Gastroesophageal sphincter (tissue), 4 donors: ENCODE measurements at places on chromosomes 6 and 20.

DNA sequence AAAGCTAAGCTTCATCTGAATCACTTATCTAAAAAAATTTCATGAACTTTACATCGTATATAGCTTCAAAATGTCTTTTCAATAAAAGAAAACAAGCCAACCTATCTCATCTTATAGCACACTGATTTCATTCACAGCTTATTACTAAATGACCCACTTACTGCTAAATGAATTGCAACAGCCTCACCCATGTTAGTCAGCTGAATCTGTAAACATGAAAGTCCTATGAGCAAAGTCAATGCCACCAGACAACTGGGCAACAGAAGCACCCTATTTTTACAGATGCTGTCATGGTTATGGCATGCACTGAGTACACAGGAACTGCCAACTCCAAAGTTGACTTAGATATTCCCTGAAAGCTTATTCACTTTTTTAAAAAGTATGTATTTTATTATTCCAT, 41.2 kb upstream of the DST start:
- peak; percentile 86 for ATAC-seq

DNA sequence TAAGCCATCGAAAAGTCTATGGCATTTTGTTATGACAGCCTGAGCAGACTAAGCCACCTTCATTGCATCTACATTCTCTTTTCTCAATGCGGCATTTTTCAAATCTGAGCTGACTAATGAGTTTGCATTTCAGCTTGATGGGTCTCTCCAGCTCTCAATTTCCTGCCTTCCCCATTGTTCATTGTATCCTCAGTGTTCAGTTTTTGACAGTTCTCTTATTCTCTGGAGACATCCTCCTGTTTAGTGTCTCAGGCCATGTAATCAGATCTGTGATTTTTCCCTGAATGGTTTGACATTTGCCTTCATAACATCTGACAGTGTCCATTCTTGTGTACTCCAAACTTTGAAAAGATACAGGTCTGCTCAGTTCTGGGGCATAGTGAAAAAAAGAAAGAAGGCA, 27.9 kb upstream of the MCM3 start:
- no peak for ATAC-seq

DNA sequence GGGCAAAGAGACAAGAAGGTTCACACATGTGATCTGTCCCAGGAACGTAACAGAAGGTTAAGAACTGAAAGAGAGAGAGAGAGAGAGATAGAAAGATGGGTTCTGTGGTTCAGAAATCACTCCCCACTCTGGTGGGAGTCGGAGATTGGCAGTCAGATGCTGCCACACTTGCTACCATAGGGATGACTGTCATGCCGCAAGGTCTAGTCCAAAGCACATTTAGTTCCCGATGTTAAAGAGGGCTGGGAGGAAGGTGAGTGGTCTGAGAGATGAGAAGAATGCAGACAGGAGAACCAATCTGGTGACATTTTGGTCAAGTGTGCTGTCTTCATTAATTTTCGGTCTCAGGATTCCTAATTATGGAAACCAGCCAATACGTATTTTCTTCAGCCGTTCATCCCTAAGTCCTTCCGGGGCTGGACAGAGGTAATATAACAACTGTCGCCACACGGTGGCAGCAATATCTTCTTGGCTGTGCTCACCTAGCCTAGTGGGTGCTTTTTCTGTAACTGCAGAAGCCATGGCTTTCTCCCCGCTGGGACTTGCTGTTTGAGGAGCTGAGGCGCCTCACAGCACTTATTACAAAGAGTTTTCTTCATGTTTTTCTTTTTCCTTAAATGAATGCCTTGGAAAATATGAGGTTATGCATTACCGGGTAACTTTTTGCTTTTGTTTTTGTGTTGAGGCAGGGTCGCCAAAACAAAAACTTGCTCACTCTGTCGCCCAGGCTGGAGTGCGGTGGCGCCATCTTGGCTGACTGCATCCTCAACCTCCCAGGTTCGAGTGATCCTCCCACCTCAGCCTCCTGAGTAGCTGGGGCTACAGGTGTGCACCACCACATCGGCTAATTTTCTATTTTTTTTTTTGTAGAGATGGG, 46.0 kb downstream of the SLC35D3 start:
- peak; percentile 81 for ATAC-seq

DNA sequence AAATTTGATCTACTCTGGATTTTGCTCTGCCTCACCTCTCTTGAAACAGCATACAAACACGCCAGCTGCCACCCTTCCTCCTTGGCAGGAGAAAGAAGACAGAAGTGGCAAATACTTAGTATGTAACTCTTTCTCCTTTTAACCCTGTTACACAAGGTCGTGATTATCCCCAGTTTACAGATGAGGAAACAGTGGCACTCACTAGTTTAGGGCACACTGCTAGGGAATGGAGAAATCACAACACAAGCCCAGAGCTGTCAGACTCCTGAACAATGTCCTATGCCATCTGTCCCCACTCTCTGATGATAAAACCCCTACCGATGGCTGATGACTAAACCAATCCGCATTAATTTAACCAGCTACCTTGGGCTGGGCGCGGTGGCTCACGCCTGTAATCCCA, 79.7 kb downstream of the FGD2 start:
- ATAC-seq: no peak

GRCh38 chr6:83231146-83231545, 38.0 kb downstream of the RWDD2A start:
- ATAC-seq: no peak

GRCh38 chr6:130307752-130308361, 58.0 kb upstream of the TMEM200A start:
- no peak for ATAC-seq
